ENCODE measurements at places on chromosomes 13 and 19. TPM values are rescaled to one million over a fixed set of nuclear protein-coding genes. Genes with fewer than 3 reads are reported as not detected.
A peak's percentile ranks its signal among the peaks of the same experiment; 100 is the strongest.

Gene IGFL1
- not detected for total RNA-seq

GRCh38 chr13:41674246-41674645 is 216.9 kb downstream of the RGCC start:
- DNase-seq, result no peak

DNA sequence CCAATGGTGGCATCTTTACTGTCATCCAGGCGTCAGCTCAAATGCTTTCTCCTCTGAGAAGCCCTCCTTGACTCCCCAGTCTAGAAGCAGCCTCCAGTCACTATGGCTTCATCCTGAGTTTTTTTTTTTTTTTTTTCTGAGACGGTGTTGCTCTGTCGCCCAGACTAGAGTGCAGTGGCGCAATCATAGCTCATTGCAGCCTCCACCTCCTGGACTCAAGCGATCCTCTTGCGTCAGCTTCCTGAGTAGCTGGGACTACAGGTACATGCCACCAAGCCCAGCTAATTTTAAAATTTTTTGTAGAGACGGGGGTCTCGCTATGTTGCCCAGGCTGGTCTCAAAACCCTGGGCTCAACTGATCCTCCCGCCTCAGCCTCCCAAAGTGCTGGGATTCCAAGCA is 4.2 kb downstream of the NRTN start:
- no peak for DNase-seq

GRCh38 chr13:45695198-45695730 is 6.9 kb upstream of the CBY2 start:
- DNase-seq, result no peak

DNA sequence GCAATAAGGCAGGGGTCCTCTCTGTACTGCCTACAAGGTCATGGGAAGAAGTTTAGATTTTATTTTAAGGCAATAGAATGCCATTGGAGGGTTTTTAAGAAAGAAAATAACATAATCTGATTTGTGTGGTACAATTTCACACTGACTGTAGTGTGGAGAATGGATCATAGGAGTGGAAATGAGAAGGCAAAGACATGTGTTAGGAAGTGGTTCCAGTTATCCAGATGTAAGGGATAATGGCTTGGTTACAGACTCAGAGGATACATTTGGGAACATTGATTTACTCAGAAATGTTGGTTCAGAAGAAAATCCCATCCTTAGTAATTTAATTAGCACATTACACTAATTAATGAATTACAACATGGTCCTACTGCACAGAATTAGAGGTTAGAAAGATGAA is 788.2 kb downstream of the SLITRK5 start:
- DNase-seq, result no peak

GRCh38 chr13:33073338-33073737 is 57.1 kb downstream of the KL start:
- no peak for DNase-seq

- peak; percentile 94 for DNase-seq
These were observed 3.9 kb upstream of the SSBP4 start for GRCh38 chr19:18415178-18415867.

GRCh38 chr19:47735131-47735530 is 10.2 kb upstream of the NOP53 start:
- DNase-seq, result peak; percentile 41

Measured in osteoblast (primary cell).